Stimulated activated CD8-positive, alpha-beta memory T cell treated with anti-CD3 and anti-CD28 coated beads, Interleukin-2, amount 100 ng/mL, for 1 hour (primary cell): ENCODE measurements at places on chromosomes 6 and 20.

DNA sequence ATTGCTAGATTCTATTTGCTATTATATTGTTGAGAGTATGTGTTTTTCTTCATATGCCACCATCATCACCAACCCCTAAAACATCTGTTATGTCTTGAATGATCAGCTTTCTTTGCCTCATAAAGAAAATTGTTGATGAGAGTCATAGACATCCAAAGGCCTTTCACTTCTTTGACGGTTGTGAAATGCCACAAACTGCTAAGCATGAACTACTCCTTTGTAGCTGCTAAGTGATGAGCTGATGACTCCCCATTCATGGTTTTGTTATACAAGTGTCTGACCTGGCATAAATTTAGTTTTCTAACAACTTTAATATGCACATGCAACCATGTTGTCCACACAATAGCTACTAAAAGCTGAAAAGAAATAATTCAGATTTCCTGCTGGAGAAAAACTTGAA is 684 bp upstream of the MED23 start:
- DNase-seq: no peak

DNA sequence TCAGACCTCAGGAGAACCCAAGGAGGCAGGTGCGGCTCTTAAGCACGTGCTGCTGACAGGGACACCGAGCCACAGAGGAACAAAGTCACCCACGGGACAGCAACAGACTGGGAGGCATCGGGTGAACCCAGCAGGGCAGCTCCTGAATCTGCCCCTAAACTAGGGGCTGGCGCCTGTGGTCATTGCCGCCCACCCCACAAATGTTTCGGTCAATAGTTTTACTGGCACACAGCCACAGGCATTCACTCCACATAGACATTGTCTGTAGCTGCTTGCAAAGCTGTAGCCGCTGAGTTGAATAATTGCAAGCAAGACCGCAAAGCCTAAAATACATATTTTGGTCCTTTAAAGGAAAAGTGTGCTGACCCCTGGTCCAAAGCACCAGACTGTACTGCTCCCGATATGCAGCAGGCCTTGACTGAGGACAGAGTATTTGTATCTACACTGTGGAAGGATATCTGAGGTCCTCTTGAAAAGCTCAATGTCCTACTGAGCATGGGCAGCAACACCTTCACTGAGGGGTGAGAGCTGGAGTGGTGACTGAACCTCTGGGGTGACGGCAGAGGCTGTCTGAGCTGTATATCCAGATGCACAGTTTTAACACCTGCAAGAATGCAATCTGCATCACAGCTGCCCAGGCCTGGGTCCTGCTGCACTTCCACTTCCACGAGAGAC is 310.3 kb downstream of the THBS2 start:
- no peak for DNase-seq

GRCh38 chr20:45336530-45337366 is 11.5 kb downstream of the SDC4 start:
- no peak for DNase-seq

DNA sequence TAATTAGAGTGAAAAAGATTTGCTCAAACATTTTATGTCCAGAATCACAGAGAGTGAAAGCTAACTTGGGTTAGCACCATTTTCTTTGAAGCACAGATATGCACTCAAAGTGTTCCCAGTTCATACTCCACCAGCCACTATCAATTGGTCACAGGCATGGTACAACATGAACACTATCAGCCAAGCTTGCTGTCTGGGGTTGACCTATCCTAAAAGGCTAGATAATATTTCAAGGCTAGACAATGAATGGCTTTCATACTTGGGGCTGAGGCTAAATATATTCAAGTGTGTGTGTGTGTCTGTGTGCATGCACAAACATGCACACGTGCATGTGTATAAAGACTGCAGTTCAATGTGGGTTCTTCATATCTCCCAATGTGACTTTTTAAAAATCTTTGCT is 783.0 kb upstream of the GJE1 start:
- DNase-seq: no peak

DNA sequence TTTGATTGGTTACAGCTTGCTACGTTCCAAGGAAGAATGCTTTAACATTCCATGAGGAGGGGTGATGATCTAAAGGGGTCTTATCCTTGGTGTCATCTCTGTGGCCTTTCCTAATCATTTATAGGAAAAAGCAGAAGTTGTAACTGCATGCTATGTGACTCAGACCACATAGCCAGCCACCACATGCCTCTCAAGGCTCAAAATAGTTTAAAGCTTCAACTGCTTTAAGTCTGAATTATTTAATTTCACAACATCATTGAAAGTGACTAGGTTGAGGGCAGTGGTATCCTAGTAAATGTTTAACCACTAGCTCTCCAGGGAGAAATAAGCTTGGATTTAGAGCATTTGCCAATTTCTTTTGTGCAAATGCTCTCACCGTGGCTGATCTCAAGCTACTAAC is 29.7 kb downstream of the MC3R start:
- DNase-seq: no peak

GRCh38 chr6:90893400-90893799 is 306.5 kb upstream of the MAP3K7 start:
- no peak for DNase-seq

DNA sequence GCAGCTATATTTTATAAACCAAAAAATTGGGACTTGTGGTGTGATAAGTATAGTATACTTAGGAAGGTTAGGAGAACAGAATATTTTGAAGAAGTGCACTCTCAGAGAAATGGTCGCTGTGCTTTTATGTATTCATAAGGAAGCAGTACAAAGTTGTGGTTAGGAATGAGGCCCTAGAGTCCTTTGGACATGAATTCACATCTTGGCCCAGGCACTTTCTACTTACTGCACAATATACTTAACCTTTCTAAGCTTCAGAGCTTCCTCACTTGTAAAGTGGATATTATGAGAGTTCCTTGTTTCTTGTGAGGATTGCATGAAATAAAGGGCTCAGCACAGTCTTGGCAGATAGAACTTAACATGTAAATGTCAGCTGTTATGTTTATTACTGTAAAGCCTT is 21.0 kb upstream of the SERINC3 start:
- DNase-seq: no peak

DNA sequence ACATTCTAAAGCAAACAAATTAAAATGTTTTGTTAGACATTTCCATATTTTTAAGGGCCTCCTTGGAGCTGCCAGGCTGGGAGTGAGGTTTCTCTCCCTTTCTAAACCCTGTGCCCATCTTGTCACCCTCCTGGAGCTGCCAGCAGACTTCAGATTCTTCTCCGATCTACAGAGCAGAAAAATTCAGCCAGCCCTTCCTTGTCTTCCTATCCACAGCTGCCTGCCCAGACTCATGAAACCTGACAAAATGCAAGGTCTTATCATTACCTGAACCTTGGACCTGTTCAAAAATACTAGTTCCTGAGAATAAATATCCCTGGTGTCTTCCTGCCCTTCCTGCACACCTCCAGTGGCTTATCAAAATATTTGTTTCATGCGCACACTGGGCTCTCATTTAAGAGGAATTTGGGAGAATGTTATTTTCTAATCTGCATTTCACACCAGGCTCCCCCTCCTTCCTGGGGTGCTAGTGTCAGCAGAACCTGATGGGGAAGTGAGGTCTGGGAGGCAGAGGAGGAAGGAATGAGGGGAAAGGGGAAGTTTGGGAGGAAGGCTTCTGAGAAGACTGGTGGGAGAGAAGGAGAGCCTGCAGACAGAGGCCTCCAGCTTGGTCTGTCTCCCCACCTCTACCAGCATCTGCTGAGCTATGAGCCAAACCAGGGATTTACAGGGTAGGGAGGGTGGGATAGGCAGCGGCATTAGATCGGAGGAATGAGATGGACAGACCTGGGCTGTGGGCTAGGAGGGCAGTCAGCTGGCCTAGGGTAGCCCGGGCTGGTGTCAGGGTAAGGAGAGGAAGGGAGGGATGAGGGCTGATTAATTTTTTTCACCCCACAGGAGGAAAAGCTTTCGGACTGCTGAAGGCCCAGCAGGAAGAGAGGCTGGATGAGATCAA is at the start of gene AIF1:
Gene AIF1, plus strand, starts transcription at position 551 of the 895 bp plus-strand sequence. Its CDS starts 96 bp downstream, at position 647.
- no peak for DNase-seq

- no peak for DNase-seq
Observed at GRCh38 chr20:32966382-32966781, 37.9 kb downstream of the SUN5 start.

DNA sequence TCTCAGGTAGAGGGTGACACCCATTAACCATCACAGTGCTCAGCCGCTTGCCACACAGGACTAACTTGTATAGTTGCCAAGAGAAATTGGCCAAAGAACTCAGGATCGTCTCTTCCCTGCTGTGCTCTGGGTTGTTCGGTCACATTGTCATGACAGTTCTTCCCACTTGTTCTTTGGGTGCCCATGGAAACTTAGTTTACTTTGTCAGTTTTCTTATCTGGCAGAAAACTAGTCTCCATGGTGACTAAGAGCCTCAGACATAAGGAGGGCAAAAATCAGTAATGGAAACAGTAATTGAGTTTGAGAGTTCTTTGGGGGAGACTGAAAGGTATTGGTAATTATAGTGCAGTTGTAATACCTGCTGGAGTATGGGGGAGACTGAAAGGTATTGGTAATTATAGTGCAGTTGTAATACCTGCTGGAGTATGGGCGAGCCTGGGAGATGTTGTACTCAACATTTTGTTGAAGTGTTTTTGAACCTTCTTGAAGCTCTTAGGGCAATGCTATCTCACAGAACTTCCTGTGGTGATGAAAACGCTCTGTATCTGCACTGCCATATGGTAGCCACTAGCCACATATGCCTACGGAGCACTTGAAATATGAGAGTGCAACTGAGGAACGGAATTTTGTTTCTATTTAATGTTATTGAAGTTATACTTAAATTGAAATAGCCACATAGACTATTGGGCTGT is 95.2 kb upstream of the HDGFL1 start:
- DNase-seq: no peak

GRCh38 chr20:23155141-23155590 is 69.0 kb upstream of the CD93 start:
- DNase-seq: no peak
